Stimulated activated CD4-positive, alpha-beta T cell treated with anti-CD3 and anti-CD28 coated beads, Interleukin-15, amount 100 ng/mL, for 1 hour (primary cell): ENCODE measurements at places on chromosomes 2 and 18.

DNA sequence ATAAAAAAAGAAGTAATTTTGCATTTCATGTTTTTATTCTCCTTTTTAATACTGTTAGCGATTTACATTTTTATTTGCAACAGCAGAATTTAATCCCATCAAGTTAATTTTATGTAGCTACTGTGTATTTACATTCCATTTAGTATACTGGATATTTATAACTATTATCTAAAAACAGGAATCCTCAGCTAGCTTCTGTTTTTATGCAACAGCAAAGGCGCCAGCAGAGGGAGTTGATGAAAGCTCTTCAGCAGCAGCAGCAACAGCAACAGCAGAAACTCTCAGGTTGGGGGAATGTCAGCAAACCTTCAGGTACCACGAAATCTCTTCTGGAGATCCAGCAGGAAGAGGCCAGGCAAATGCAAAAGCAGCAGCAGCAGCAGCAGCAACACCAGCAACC lies 26.2 kb upstream of the SNORC start:
- no peak for DNase-seq

DNA sequence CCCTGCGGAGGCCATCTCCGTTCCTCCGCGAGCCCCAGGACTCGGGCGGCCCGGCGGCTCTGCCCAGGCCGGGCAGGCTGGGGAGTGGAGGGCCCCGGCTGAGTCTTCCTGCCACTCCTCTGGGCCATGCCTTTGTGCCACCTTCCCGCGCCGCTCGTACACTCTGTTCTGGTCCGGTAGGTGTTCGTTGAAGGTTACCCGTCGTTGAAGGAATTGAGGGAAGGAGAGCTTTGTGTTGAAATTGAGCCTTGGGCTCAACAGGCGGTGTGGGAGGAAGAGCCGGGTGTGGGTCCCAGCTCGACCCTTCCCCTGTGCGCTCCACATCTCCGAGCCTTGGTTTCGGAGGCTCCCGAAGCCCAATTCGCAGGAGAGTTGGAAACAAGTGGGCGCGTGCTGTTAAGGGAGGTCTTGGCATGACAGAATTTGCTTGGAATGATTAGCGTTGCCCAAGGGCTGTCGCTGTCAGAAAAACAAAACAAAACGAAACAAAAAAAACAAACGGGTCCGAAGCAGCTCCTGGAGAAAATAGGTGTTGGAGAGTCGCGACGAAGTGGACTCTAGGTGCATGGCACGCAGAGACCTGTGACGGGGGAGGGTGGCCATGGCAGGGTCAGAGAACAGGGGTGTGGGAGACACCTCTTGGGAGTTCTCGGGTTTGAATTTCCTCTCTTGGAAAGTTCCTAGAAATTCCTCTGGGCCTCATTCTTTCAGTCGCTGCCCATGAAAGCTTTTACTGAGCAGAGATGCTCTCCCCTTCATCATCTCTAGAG lies 1.2 kb upstream of the MZT2A start:
- DNase-seq: no peak

- DNase-seq: no peak
Measured at GRCh38 chr2:200667413-200667812, 81.6 kb downstream of the AOX1 start.

DNA sequence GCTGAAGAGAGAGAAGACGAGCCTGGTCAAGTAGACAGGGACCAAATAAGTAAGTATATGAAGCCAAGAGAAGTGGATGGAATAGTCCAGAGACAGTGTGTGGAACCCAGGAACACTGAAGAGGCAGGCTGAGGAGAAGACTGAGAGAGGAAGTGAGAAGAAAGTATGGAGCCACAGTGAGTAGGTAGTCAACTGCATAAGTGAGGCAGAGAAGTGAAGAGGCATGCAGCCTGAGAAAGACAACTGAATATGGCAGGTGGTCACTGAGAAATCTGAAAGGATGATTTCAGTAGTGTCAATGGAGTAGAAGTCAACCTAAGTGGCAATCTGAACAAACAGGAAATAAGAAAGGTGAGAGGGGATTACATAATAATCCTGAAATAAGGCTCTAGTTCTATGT lies 55.4 kb downstream of the CWC22 start:
- no peak for DNase-seq

DNA sequence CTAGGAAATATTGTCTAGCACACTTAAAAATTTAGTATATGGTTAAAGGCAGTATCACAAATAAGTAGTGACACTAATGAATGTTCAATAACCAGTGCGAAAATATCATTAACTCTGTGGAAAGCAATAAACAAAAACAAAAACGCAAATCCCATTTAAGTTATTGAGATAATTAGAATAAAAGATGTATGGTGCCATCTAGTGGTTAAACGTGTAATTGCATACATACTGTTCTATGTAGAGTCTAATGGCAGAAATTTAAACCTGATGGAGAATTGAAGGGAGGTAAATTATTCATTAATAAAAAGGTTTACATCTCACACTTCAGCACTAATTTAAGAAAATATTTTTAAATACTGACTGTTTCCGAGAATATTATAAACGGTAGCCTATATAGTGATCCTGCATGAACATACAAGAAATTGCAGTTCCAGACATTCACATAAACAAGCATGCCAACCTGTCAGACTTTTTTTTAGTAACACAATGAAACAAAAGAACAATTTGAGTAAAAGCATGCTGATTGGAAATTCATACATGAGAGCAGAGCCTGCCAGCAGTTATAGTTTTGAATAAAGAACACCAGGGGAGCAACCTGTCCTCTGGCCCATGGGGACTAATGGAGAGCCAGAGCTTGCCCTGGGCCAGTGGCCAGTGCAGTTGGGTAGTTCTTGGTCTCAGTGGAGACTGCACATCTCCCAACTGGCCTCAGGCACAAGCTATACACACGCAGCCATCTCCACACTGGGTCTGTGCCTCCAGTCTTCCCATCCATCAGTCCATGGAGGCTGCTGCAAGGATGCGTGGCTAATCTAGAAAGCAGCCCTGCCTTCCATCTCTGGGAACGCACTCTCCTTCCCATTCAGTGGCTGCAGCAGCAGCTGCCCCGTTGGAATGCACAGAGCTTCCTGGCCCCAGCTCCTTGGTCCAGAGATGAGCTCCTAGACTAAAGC lies 28.0 kb downstream of the GCG start:
- no peak for DNase-seq

GRCh38 chr2:200716386-200716785 lies 95.3 kb upstream of the BZW1 start:
- no peak for DNase-seq

- no peak for DNase-seq
Measured at GRCh38 chr2:144215701-144216675, 303.9 kb downstream of the ZEB2 start.

DNA sequence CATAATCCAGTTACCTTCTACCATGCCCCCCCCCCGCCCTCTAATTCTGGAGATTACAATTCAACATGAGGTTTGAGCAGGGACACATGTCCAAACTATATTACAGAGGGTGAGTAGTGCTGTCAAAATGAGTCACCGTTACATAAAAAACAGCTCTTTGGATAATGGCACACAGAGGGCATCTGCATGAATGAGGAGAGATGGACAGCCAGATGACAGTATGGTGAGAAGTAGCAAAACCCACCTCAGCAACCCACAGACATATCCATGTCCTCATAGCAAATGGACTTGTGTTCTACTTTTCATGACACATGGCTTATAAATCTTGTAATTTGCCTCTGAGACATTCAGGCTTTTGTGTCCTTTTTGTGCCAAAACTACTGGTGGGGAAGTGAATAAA lies 132.0 kb downstream of the EML6 start:
- DNase-seq: no peak

DNA sequence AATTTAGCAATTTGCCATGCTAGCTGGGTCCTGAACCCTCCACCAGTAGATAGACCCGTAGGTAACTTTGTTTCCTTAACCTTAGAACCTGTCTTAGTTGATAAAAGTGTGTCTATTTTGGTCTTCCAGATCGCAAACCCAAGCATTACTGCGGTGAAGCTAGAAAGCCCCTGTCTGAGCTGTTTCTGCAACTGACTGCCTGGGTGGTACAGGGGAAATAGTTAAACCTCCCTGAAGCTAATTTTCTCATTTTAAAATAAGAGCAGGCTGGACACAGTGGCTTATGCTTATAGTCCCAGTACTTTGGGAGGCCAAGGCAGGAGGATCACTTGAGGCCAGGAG lies 101.7 kb upstream of the MSH2 start:
- no peak for DNase-seq

DNA sequence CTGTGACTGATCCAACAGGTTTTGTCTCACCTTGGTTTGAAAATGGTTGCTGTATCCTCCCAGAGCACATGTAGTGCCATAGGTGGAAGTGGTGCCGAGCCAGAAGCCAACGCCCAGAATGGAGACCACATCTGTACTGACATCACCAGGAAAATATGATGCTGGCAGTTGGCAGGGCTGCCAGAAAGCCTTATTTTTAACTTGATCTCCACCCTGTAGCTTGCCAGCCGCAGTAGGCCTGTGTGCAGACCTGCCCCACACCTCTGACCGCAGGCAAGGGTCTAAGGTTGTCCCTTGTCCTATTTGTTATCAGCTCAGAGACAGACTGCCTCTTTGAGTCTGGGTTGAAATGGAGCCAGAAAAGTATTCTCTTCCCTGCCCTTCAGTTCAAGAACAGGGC lies 123.5 kb upstream of the EML6 start:
- DNase-seq: no peak

GRCh38 chr18:62539284-62540165 lies 16.7 kb downstream of the ZCCHC2 start:
- no peak for DNase-seq

GRCh38 chr2:27838502-27838901 lies 51.7 kb downstream of the RBKS start:
- no peak for DNase-seq

DNA sequence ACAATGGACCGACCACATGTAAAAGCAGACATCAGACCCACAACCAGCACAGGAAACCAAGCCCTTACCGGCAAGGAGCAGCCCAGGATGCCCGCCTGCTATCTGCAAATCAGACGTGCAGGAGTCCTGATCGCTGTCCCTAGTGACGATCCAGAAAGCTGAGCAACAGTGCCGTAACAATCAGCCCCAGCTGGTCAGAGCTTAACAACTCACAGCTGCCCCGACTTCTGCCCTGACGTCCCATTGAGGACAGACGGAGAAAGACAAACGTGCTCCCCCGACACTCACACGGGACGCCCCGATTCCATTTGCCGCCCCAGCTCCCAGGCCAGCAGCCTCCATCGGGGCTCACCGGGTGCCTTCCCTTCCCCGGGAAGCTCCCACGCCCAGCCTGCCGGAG lies 39.8 kb upstream of the PXDN start:
- DNase-seq: no peak

DNA sequence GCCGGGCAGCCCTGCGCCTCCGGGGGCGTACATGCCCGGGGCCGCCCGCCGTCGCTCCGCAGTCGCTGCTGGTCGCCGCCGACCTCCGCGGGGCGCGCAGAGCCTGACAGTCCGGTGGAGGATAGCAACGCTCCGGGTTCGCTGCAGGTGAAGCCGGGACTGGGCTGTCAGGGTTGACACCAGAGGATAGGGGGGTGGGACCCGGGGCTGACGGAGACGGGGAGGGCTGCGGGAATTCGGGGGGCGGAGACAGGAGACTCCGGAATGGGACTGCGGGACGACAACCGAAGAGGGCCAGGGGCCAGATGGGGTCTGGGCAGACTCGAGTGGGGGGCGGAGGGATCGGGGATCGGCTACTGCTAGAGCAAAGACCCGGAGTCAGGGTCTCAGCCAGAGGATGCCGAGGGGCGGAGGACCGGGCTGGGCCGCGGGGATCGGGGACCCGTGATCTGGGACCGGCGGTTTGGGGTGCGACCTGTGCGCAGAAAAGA lies 403 bp downstream of the TMEM127 start:
- DNase-seq: peak; percentile 16

DNA sequence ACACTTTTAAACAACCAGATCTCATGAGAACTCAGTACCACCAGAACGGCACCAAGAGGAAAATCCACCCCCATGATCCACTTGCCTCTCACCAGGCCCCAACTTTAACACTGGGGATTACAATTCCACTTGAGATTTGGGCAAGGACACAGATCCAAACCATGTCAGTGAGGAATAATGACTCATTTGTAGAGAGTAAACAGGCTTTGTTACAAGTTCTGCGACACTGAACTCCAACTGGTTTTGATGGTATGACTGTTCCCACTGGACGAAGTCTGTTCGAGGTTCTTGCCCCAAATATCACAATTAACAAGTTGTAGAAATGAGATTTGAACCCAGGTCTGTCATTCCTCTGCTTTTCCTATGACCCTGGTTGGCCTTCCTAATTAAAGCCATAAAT lies 718.1 kb upstream of the ID2 start:
- DNase-seq: no peak
